ENCODE measurements at places on chromosomes 4 and X.

GRCh38 chrX:115535421-115535820 is 25.6 kb upstream of the PLS3 start:
- no peak for DNase-seq

DNA sequence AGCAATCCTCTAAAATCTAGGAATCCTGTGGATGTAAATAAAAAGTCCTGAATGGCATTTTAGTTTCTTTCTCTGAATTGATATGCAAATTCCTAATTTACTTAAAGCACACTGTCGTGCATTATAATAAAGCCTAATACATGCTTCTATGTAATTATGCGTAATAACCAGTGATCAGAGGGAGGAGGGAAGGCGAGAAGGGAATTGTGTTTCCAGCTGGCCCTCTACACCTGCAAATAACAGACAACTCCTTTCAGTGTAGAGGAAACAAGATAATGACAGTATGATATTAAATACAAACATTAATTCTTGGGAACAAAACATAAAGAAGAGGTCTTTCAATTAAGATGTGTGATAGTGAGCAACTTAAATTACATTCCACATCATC is 419.6 kb upstream of the LCORL start:
- no peak for DNase-seq

DNA sequence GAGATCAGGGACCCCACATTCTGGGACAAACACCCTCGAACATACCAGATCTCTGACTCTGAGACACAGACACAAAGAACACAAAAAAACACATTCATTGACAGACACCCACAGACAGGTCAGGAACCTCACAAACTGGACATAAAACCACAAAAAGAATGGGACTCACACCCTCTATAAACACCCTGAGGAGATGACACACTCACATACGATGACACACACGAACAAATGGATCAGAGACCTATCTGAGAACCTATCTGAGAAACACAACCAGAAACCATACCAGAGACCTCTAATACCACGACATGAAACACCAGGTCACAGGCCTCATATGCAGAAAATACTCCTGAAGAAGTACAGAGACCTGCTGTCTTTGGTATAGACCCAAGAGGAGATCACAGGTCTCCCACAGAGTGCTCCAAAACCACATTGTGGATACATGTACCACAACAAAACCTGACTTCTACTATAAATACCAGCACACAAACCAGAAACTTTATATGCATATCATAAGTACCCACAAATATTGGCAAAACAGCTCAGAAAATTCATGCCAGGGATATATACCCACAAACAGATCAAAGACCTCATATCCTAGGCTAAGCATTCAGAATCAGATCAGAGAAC is 19.5 kb downstream of the SUV39H1 start:
- DNase-seq = no peak

- no peak for DNase-seq
Observed at GRCh38 chr4:134634301-134634700, 432.7 kb upstream of the PABPC4L start.

DNA sequence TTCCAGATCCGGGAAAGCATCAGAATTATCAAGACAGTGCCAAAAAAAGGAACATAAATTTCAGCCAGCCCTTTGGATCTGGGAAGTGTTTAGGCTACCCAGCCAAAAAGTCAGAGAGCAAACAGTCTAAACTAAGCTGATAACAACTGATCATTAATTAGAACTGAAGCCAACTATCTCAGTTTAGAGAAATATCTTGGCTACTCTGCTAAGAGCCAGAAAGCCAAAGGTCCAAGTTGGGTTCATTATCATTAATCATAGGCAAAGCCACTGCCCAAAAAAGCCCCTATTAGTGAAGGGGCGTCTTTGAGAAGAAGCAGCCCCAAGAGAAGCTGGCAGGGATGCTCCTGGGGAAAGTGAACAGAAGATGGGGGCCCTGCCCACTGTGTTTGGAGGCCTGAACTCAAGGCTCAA is 37.0 kb upstream of the SHISA3 start:
- DNase-seq = no peak

DNA sequence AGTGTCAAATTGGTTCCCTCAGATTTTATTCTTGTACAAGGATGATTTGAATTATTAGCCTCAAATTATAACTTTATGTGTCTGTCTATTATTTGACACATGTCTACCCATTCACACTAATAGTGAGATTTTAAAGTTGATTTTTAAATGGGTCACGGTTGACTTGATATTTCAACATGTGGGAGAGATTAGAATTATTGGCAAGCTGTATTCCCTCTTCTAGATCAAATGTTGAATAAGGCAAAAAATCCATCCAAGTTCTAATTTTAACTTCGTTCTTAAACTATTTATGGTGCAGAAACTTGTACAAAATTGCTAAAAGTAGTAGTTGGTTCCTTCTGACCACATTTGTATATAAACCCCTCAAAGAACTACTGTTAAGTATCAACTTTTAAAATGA is 1498.0 kb downstream of the STIM2 start:
- DNase-seq = no peak

GRCh38 chr4:165600959-165601683 is 222.3 kb downstream of the CPE start:
- DNase-seq = no peak

- no peak for DNase-seq
Observed at GRCh38 chr4:47855350-47855749, 17.5 kb upstream of the CORIN start.

DNA sequence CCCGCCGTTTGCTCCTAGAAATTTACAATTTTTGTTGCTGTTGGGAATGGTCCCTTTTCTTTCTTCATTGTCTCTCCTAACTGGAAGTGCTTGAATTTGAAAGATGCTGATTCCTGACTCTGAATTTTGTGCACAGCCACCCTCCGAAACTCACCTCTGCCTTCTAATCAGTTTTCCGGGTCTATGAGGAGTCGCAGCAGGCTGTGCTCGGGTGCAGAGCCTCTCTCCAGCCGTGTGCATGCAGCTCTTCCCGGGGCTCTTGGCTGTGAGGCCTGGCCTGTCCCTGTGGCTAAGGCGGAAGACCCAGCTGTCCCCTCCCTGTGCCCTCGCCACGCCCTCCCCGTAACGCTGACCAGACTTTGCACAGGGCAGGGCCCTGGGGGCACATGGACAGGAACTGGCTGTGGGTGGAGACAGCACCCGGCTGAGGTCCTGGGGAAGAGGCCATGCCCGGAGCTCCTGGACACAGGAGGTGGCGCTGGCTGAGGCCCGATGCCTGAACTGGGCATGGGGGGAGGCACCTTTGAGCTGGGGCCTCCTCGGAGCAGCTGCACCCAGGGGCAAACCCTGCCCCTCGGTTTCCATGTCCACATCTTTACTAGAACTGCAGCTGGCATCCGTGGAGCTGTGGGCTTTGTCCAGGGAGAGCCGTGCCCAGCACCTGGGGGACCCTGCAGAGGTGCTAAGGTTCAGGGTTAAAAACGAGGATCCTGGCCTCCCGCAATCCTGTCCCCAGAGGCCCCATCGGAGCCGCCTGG is 32.6 kb upstream of the SPON2 start:
- DNase-seq = no peak

GRCh38 chr4:159117968-159118367 is 15.1 kb downstream of the RAPGEF2 start:
- no peak for DNase-seq

DNA sequence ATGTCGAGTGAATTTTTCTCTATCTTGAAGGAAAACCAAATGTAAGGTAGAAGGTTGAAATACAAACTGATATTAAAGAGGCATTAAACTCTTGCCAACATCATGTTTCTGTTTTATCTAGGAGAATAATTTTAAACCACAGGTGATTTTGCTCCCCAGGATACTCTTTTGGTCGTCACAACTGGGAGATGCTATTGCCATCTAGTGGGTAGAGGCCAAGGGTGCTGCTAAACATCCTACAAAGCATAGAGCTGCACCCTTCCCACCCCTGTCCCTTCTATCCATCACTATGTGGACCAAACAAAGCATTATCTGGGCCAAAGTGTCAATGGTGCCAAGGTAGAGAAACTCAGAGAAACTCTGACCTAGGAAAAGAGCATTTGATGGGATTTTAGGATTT is 154.6 kb upstream of the MAGEB2 start:
- DNase-seq = no peak

DNA sequence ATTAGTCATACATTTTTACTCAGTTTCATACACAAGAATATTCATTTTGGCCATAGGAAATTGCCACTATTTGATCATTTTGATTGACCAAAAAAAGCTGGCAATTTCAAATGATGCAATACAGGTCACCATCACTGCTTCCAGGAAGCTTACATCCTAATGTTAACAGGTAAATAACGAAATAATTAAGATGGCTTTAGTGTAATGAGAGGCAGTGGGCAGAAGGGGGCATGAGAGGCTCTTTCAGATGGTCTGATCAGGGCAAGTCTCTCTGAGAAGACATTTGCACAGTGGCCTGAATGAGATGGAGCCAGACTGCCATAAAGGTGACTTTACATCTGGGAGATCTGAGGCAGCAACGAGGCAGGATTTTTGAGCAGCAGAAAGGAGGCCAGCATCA is 170.7 kb downstream of the SLIT2 start:
- no peak for DNase-seq

DNA sequence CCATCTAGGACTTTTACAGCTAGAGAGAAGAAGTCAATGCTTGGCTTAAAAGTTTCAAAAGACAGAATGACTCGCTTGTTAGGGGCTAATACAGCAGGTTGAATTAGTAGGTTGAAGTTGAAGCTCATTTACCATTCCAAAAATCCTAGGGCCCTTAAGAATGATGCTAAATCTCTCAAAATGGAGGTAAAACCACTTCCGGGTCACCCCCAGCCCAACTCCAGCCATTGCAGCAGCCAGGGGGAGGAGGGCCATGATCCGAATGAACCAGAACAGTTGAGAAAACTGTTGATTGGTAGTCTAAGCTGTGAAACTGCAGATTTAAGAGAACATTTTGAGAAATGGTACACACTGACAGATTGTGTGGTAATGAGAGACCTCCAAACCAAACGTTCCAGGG is 245.4 kb downstream of the HNRNPD start:
- no peak for DNase-seq

- DNase-seq = no peak
Observed at GRCh38 chr4:88730811-88731210, 33.2 kb upstream of the NAP1L5 start.

DNA sequence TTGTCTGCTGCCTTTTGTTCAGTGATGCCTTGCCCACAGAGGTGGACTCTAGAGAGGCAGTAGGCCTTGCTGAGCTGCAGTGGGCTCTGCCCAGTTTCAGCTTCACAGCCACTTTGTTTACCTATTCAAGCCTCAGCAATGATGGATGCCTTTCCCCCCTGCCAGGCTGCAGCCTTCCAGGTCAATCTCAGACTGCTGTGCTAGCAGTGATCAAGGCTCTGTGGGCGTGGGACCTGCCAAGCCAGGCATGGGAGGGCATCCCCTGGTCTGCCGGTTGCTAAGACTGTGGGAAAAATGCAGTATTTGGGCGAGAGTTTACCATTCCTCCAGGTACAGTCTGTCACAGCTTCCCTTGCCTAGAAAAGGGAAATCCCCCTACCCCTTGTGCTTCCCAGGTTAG is 175.2 kb upstream of the PBDC1 start:
- no peak for DNase-seq

DNA sequence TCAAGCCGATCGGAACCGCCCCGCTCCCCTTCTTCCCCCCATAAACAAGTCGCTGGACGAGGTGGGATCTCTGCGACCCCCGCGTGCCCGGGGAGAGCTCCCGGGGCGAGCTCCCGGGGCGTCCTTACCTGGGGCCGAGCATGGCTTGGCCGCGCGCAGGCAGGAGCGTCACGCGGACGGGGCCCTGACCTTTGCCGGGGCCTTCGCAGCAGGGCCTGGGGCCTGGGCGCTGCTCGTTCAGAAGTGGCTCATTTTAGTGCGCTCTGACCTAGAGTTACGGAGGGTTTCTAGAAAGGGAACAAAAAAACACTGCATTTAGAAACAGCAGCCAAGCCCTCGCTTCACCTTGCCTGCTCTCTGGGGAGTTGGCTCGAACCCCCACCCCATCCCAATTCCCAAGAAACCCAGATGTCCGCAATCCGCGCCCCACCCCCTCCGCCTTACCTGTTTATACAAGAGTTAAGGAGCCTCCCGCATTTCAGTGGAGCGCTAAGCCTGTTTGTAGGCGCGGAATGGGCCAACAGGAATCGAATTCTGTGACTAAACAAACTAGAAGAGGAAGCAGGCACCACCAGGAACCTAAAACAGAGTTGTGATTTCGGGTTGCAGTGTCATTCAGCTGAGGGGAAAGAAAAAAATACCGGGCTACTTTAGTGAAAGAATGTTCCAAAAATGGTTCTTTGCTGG is 814 bp upstream of the RBM47 start:
- DNase-seq = no peak

GRCh38 chrX:88940904-88941303 is 193.9 kb downstream of the CPXCR1 start:
- no peak for DNase-seq

DNA sequence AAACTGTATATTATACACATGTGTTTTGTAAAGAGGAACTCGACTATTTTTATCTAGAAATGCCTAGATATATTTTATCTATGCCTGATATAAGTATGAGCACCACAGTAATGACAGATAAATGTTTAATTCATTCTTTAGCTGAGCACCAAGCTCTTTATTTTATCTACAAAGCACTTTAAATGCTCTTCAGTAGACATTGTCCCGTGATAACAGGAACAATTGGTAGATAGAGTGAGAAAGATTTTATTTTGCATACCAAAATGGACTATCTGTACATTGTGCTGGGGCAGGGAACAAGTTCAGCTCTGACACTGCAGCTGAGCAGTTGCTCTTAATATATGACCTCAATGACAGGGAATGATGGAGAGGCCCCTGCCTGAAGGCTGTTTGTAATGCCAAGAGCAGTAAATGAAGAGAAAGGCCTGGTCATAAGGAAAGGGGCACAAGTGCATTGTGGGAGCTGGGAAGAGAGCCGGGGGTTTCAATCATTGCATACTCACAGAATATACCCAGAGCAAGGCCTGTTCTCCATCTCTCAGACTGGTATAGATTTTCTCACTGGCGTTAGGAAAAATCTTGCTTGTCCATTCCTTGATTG is 57.3 kb downstream of the SEPTIN11 start:
- DNase-seq = no peak

DNA sequence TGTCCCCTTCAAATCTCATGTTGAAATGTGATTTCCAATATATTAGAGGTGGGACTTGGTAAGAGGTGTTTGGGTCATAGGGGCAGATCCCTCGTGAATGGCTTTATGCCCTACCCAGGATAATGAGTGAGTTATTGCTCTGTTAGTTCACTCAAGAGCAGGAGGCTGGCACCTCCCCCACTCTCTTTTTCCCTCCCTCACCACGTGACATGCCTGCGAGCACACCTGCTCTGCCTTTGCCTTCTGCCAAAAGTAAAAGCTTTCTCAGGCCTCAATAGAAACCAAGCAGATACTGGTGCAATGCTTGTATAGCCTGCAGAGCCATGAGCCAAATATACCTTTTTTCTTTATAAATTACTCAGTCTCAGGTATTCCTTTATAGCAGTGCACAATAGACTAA is 286.3 kb upstream of the UGT8 start:
- no peak for DNase-seq

DNA sequence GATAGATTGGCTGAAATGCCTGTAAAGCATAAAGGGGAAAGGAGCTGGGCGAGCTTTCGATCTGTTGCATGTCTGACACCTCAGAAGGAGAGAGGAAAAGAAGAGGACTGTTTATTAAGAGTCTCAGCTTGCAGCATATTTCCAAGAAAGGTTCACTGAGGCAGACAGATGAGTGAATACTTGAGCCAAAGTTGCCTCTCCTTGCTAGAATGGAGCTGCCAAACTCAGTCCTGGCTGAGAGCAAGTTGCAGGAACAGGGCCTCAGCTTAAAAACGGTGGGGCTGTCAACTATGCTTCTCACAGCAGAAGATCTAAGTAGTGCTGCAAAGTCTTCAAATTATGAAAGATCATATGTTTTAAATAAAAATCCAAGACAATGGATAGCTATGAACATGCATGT is 707.5 kb downstream of the PCDH7 start:
- DNase-seq = no peak
